Epithelial cell of esophagus (primary cell): ENCODE measurements at places on chromosomes 4 and X.

GRCh38 chr4:106565727-106566126 is 197.1 kb upstream of the GIMD1 start:
- peak; percentile 42 for DNase-seq

DNA sequence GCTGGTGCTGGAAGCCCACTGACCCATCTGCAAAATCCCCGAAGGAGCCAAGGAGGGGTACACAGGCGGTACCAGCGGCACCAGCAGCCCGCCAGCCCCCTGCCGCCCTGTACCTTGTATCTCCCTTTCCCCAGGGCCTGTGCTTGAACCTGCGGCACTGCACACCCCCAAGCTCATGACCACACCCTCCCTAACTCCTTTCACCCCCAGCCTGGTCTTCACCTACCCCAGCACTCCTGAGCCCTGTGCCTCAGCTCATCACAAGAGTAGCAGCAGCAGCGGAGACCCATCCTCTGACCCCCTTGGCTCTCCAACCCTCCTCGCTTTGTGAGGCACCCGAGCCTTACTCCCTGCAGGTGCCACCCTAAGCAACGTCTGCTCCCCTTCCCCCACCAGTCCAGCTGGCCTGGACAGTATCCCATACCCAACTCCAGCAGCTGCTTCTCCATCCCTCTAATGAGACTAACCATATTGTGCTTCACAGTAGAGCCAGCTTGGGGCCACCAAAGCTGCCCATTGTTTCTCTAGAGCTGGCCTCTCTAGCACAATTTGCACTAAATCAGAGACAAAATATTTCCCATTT is 94.9 kb downstream of the LARP1B start:
- DNase-seq, result no peak

DNA sequence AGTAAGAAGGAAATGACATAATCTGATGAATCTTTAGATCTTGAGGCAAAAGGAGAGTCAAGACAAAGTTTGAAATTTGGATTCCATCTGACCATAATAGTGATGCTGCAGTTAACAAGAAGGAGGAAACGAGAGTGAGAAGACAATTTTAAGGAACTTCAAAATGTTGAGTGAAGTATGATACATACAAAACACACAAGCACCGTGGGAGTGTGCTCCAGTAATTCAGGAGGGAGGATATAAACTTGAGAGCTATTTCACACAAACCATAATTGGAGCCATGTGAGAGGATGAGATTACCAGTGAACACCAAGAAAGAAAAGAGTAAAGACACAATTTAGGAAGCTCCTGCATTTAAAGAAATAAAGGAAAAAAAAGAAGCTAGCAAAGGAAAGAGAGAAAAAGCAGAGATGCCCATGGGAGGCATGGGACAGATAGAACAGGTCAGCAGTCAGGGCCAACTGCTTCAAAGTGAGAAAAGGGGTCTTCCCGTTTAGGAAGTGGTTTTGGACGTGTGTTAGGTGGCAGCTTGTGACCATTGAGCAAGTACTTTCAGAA is 150.7 kb upstream of the SLC7A11 start:
- DNase-seq, result no peak

- peak; percentile 17 for DNase-seq
Measured at GRCh38 chrX:118976599-118977340, 2.4 kb downstream of the LONRF3 start.
